ENCODE measurements at places on chromosomes 5 and 9.

GRCh38 chr5:74865256-74865803 lies 857 bp downstream of the FAM169A start:
- no peak for DNase-seq

DNA sequence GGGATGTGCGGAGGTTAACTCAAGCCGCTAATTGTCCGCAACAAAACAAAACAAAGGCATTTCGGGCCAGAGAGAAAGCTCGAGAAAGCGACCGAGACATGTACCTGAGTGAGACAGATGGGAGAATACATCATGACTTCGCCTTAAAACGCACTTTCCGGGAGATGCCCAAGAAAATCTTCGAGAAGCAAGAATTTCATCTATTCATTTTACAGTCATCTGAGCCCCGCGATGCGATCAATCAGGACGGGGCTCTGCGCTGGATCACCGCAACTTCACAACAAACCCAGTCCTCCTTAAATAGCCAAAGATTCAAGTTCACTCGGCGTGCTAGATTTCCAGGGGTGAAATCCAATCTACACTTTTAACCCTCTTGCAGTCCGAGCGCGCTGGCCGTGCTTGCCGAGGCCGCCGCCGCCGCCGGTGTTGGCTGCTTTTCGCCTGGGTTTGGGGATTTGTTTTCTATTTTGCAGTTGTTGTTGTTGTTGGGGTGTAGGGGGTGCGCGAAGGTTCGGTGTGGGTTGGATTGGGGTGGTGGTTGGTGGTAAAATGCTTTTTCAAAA lies 482 bp downstream of the NFIB start:
- DNase-seq = peak; percentile 18

DNA sequence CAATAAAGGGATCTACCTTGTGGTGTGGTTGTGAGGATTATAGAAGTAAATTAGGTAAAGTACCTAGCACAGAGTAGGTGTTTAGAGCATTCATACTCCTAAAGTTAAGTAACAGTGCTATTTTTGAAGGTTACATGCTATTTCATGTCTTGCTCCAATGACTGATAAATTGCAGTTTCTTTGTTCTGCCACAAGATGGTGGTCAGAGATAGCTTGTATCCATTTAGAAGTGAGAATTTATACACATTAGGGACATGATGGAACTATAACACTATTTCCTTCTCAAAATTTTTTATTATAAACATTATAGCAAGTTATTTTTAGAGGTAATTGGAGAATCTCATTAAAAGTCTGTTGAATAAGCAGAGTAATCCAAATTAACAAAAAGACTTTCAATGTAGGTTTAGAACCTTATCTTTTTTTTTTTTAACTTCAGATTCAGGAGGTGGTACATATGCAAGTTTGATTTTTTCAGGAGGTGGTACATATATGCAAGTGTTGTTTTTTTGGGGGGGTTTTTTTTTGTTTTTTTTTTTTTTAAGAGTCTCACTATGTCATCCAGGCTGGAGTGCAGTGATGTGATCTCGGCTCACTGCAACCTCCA lies 17.1 kb downstream of the MTREX start:
- peak; percentile 21 for DNase-seq

DNA sequence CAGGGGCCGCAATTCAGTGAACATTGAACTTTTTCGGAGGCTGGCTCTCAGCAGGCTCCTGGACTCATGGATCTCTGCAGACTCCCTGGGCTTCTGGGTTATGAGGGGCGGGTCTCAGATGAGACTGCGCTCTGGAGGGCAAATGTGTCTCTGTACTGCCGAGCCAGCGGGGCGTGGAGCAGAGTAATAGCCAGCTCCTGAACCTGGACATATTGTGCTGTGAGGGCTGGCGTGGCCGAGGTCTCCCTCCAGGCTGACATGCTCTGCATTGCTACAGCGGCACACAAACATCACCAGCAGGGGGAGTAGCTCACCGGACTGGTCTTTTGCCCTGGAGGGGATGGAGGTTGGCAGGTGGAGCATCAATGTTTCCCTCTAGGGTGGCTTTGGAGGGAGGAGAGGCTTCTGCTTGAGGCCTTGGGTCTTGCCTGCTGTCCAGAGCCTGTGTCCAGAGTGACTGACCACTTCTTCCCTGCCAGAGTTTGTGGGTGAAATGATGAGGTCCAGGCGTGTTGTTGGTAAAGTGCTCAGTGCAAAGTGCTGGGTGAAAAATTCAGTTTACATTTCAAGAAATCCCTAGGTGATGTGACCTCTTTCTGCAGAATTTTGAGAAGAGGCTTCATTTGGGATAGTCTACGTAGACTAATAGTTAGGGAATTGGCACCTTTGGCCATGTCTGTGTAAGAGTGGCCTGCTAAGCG lies 10.9 kb upstream of the GADD45G start:
- peak; percentile 78 for DNase-seq

- no peak for DNase-seq
These were observed 85.4 kb downstream of the ADAMTS2 start for GRCh38 chr5:179259731-179260323.

DNA sequence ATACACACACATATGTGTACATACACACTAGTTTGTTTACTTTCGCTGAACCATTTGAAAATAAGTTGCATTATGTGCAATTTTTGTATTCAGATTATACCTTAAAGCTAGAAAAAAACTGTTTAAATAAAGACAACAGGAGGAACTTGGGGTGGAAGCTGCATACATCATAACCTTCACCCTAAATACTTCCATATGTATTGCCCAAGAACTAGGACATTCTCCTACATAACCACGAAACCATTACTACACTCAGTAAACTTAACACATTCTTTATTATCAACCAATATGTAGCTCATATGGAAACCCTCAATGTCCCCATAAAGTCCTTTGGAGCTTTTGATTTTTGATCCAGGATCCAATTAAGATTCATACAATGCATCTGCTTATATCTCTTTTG lies 83.3 kb downstream of the GIN1 start:
- DNase-seq = no peak

DNA sequence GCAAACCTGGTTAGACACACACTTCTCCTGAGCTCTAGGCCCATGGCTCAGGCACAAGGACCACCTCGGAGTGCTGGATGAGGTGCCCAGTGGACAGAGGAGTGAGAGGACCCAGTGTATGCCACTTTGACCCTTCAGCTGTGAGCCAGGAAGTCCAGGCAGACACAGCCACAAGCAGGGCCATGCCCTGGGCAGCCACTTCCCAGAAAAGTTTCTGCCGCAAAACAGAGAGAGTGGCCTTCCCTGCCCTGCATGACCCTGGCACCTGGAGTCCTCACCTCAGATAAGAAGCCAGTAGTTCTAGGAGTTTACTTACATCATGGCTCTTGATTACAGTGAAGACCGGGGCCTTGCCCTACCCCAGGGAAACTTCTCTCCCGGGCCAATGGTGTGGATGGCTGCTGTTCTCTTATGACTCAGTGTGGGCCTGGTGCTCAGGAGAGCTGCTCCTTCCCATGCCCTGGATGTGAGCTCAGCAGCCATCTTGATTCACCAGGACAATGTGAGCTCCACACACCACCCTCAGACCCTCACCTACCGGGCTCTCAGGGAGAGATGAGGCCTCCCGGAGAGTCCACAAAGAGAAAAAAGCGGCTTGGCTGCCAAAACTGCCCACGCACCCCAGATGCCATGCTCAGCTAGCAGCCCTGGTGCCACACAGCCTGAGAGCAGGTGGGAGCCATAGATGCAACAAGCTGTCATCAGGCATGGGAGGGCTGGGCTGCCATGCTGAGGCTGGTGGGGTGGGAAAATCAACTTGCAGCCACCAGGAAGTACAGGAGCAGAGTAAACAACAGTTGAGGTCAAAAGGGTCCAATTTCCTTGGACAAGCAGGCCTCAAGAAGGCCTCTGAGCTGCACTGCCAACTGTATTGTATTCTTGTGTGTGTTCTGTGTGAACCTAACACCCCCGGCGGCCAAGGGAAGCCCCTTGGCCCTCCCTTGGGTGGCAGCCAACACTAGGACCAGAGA lies 11.7 kb upstream of the IRF1 start:
- DNase-seq = no peak

GRCh38 chr9:14389146-14389545 lies 75.2 kb upstream of the NFIB start:
- DNase-seq = no peak

DNA sequence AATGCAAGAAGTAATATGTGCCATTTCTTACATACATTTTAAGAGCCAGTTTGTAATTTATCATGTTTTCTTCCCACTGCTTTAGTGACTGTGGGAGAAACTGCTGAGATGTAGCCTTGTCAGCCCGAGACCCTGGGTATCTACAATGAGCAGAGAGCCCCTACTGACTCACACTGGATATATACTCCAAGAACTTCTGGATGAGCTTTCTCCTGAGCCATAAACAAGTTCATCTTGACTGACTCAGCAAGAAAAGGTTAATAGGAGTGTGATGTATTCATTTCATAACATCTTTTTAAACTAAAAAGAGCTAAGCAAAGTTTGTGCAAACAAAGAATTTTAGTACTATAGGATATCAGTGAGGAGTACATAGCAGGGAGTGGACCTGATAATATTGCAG lies 182.5 kb downstream of the EDIL3 start:
- DNase-seq = no peak

DNA sequence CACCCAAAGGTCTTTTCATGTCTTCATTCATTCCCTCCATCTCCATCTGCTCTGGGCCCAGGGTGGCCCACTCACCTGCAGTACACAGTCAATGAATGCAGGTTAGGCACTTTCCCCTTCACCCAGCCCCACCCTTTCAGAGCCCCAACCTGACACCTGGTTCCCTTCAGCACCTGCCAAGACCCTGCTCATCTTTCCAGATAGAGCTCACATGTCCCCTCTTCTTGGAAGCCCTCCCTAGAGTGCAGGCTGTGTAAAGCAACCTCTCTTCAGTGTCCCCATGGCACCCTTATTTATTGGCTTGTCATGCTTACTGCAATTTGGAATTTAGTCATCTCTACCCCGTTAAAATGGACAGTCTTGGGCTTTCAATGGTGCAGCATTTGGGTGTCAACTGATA lies 13.0 kb upstream of the CPEB4 start:
- no peak for DNase-seq

DNA sequence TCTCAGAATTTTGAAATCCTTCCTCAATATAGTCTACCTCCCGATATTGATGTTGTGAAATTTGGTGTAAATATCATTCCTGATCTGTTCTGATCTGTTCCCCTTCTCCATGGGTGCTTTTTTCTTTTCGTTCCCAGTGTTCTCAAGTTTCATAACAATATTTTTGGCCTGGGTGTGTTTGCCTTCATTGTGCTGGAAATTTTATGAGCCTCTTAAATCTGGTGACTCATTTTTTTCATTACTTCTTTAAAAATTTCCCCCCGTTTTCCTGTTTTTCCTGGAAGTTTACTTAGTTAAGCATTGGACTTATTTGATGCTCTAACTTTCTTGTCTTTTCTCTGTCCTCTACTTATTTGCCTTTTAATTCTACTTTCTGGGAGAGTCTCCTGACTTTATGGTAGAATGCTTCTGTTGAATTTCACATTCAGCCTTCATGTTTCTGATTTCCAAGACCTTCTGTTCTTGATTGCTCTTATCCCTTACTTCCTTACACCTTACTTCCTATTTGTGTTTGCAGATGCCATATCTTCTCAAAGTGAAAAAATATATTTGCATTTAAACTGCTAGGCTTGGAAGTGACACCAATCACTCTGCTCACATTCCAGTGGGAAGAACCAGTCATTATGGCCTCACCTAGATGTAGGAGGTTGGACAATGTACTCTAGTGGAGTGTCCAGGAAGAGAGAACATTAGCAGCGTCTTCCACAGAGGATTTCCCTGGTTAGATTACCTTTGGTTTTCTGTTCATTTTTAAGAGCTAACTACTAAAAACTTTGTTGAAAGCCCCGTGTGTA lies 441.9 kb downstream of the ARHGEF28 start:
- DNase-seq = no peak

- DNase-seq = no peak
These were observed 7.2 kb upstream of the LMNB1 start for GRCh38 chr5:126769703-126770102.

GRCh38 chr5:149036970-149037369 lies 25.9 kb downstream of the SH3TC2 start:
- no peak for DNase-seq

GRCh38 chr5:133294380-133294779 lies 242.6 kb downstream of the HSPA4 start:
- no peak for DNase-seq

DNA sequence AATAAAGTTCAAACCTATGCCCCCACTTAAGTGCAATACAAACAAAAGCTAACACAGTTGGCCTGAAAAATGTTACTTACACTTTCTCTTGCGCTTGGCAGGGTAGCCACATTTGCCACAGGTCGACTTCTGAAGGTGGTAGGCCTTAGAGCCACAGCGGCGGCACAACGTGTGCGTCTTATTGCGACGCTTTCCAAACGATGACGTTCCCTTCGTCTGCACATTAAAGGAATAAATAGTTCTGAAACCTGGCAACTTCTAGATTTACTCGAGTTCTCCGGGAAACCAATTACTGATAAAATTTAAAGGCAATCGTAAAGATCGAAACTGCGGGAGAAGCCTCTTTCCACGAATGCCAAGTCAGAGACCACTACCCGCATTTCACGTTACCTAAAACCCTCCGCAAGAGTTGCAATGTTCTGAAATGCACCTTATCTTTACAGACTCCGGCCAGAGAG lies 602 bp downstream of the RPL37 start:
- no peak for DNase-seq

DNA sequence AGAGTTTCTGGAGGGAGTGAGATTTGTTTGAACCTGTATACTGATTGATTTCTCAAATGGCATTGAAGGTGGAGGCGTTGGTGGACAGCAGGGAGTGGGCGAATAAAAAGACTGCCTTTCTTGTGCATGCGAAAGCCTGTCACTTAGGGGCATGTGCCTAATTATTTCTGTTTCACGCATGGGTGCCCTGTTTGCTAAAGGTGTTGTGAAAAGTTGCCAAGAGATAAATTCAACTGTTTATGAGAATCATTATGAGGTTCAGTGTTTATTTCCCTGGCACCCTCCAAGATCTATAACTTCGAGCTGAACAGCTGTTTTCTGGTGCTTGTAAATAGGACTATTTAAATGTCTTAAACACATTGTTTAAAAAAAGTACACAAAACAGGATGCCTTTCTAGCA lies 67.4 kb upstream of the DMRTA1 start:
- DNase-seq = no peak

DNA sequence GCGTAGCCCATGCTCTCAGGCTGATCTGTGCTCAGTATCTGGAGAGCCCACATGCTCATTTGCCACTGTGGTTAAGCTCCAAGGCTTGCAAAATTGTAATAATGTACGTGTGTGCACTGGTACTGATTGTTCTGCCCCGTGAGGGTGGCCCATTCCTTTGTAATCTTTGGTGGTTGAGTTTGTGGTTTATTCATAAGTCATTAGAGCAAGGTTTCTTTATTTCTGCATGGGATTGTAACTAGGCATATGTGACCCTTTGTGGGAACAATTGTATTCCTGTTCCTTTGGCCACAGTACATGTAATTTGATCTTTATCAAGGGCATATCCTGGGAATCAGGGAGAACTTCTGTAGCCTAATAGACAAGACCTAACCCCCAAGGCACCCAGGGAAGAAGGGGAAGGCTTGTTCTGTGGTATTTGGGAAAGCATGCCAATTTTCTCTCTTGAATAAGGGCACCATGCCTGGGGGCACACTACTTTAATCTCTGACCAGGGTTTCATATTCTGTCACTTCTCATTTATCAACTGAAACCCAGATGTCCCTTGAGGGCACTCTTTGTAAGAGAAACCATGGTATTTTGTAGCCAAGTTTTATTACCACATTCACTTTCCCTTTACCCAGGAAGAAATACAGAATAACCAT lies 74.6 kb downstream of the NPR3 start:
- DNase-seq = no peak

- no peak for DNase-seq
These were observed 884 bp upstream of the GSN start for GRCh38 chr9:121266906-121267650.

GRCh38 chr5:150496534-150496933 lies 11.4 kb upstream of the NDST1 start:
- DNase-seq = no peak

GRCh38 chr9:70798018-70798417 lies 323.4 kb downstream of the TRPM3 start:
- no peak for DNase-seq
